ENCODE measurements at places on chromosomes 4 and X.

GRCh38 chr4:38306482-38307071 is 346.4 kb downstream of the PTTG2 start:
- DNase-seq, result no peak

DNA sequence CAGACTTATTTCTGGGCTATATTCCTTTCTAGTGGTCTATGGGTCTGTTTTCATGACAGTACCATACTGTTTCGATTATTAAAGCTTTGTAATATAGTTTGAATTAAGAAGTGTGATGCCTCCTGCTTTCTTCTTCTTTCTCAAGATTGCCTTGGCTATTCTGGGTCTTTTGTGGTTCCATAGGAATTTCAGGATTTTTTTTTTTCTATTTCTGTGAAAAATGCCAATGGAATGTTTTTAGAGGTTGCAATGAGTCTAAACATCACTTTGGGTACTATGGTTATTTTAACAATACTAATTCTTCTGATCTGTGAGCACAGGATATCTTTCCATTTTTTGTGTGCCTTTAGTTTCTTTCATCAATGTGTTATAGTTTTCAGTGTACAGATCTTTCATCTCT is 204.3 kb upstream of the HCCS start:
- no peak for DNase-seq

- DNase-seq, result no peak
These were observed 30.8 kb upstream of the CD40LG start for GRCh38 chrX:136616987-136617685.

- no peak for DNase-seq
These were observed 399.9 kb downstream of the RAB28 start for GRCh38 chr4:13084210-13084609.

GRCh38 chr4:82508806-82509428 is 52.9 kb downstream of the TMEM150C start:
- no peak for DNase-seq

Measured in kidney glomerular epithelial cell (primary cell).